ENCODE measurements at places on chromosomes 4 and X.

DNA sequence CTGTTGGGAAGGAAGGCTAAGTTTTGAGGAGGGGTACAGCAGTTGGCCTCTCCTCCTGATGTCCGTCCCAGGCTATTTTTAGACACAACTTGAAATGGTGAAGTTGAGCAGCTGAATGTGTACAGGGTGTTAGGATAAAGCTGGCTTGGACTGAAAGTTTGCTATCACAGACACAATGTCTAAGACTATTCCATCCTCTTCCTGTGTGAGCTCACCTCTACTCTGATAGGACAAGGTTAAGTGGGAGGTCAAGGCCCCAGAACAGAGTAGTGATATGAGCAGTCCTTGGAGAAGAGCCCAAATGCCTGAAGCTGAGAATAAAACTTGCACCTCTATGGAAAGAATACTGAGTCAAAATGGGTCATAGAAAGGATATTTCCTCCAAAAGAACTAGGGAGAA, 4.1 kb downstream of the ATP1B4 start:
- DNase-seq, result no peak

DNA sequence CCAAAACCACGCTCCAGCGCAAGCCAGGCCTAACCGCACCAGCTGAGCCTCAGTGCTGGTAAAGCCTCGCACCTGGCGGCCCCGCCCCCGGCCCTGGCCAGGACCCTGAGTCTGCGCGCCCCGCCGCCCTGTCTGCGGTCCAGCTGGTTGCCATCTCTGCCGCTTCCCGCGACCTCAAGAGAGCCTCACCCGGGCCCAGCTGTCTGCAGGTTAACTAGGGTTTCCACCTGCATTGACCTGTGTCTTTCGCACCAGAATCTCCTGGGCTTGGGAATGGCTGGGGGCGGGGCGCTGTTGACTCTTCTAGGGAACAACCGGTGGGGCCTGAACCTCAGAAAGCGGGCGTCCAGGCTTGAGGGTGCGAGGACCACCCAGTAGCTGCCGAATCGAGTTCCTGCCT, 207.7 kb upstream of the PRPS2 start:
- no peak for DNase-seq

DNA sequence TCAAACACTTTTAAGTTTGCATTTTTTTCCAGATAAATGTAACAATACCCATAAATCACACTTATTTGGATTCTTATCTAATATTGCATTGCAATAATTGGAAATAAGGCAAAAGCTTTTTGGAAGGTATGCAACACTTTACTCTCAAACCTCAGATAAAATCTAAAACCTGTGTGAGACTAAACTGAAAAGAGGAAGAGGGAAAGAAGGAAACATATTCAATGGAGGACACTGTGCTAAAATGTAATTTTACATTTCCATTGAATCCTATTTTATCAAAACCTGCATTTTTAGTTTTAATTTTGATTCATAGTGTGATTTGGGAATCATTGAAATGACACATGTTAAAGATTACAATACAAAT, 99.4 kb downstream of the HPGD start:
- DNase-seq, result no peak

DNA sequence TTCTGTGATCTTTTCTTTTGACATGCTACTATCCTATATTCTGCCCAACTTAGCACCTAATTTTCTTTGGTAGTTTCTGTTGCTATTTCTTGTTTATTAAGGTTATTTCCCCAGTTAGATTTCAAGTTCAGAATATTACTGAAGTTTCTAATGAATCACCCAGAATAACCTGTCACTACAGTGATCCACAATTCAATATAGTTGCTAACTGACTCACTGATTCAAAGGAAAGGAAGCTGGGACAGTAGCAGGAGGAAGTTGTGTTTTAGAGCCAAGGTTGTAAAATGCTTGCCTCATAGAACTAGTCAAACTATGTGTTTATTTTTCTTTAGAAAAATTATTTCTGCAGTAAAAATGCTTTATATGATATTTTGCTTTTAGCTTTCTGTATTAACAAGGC, 37.4 kb downstream of the PAK3 start:
- DNase-seq, result no peak

GRCh38 chr4:43992552-43992951, 456.1 kb downstream of the KCTD8 start:
- no peak for DNase-seq

DNA sequence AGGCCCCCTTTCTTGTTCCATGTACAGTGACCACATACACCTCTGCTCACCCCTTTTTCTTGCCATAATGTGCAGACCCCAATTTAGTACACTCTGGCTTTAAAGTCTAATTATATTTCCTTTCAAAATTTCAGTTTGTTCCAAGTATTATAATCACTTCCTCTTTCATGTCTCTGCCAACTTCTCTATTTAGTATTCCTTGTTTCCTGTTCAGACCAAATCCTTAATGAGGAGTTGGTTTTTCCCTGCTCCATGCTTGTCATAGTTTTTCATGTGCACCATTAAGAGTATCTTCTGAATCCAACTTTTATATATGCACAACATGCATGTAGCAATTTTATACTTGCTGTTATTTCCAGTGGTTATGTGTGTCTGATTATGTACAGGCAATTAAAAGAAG, 32.3 kb downstream of the USP53 start:
- DNase-seq, result no peak

DNA sequence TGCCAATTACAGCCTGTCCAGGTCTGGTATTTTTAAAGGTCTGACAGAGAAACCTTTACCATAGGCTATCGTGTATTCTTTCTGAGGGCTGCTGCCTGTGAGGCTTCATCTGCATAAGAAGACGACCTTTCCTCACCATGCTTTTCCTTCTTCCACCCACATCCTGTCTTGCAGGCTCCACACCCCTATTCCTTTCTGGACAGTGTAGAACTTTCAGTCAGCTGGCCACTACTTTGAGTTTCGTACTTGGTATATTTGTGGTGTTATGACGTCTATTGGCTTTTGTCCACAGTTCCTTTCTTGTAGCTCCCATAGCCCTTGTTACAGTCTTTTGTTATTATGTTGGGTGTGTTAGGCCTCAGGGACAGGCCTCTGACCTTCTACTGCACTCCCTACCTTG, 311.4 kb downstream of the RAPGEF2 start:
- DNase-seq, result no peak

GRCh38 chr4:152294331-152294730, 241.6 kb downstream of the FBXW7 start:
- no peak for DNase-seq

DNA sequence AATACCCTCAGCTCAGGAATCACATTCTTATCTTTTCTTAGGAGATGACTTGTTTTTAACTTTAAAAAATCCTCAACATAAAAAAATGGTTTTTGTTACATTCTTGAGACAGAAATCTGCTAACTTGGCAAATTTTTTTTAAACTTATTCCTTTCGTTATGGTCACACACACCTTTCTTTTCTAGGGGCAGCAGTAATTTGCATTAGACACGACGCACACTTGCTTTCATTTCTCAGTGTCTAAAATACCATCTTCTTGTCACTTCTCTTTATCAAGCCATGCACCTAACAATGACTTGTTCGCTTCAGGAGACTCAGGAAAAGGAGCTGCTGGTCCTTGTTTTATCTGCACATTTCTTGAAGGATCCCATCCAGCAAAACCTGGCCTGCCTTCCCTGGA, 112.6 kb upstream of the TBL1X start:
- DNase-seq, result no peak

DNA sequence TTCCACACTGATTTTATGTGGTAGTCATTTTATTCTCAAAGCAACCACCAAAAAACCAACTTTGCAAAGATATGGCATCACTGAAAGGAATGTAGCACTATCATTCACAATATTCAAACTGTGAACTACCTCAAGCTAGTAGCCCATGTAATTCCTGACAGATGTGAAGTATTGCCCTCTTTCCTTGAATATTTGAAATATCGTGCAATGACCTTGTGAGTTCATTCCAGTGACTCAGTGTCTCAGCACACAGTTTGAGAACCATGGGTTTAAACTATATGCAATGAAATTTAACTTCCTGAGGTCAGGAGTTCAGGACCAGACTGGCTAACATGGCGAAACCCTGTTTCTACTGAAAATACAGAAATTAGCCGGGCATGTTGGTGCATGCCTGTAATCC, 20.9 kb upstream of the IQCM start:
- no peak for DNase-seq

DNA sequence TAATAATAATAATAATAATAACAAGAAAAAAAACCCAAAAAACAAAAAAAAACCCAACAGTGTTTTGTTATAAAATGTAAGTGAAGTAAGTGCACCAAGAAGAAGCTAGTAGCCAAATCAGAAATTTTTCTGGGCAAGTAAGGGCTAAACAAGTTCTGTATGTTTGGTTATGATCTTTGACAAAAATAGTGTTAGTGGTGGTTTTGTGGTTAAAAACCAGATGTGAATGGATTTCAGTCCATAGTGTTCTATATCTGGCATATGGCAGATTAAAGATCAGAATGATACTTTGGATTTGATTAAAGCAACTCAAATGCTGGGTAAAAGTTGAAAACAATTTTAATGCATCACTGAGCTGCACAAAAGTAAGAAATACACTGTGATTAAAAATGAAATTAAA, 116.5 kb upstream of the NDST4 start:
- no peak for DNase-seq

DNA sequence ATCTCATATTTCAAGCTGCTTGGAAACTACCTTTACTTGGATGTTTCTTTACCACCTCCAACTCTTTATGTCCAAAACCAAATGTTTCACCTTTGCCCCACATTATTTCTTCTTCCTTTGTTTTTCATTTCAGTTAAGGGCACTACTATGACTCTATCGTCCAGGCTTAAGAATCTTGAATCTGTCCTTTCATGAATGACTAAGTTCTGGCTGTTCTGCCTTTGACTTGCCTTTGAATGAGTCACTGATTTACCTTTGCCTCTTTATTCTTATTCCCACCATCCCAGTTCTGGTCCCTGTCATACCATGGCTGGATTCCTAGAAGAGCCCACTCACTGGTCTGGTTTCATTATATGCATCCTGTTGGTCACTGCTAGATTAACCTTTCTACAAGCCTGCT, 30.6 kb upstream of the PLAC1 start:
- no peak for DNase-seq

DNA sequence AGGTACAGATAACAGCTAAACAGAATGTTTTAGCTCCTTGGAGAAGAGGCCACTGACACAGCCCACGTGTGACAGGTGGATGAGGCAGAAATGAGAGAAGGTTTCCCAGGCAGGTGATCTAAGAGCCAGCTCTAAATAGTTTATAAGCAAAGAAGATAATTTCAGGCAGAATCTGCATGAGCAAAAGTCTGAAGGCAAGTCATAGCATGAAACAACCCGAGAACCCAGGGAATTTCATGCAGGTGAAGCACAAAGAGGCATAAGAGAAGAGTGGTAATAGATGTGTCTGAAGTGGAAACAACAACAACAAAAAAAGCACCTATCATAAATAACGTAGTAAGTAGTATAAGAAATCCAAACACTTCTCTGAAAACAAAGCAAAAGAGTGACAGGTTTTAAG, 275.8 kb upstream of the CPEB2 start:
- no peak for DNase-seq

- no peak for DNase-seq
Observed at GRCh38 chr4:118968005-118968404, 79.4 kb downstream of the SYNPO2 start.

DNA sequence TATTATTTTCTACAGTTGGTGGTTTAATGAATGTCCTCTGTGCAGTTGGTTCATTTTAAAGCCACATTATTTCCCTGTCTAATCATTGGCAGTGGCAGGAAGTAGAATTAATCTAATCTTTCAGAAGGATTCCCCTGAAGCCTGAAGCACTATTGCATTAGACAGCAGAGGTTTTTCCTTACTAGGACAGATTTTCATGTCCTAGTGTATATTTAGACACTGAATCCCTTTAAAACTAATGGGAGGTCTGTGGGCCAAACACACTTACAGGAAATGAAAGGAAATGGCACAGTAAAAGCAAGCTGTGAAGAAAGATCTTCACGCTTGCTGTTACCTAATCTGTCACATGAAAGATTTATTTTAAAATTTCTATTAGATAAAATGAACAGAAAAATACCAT, 165.2 kb downstream of the SLC39A8 start:
- no peak for DNase-seq

- DNase-seq, result no peak
Observed at GRCh38 chrX:87409113-87409841, 108.3 kb upstream of the KLHL4 start.

DNA sequence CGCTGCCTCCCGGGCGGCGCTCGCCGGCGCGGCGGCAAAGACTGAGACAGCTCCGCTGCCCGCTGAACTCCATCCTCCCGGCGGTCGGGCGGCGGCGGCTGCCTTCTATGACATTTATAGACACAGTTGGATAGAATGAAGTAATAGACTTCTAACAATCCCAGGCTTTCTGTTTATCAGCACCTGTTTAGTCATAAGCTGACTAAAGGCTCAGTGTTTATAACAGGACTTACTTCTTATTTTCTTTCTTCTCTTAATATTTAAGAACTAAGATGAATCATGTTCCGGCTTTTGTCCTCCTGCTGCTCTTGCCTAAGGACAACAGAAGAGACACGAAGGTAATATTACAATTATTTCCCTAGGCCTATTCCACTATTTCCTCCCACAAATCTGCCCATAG, 3.9 kb downstream of the ARL13A start:
- no peak for DNase-seq

- no peak for DNase-seq
Observed at GRCh38 chrX:30762755-30763154, 109.5 kb downstream of the GK start.

- DNase-seq, result no peak
Observed at GRCh38 chrX:53281963-53282695, 745 bp upstream of the IQSEC2 start.

DNA sequence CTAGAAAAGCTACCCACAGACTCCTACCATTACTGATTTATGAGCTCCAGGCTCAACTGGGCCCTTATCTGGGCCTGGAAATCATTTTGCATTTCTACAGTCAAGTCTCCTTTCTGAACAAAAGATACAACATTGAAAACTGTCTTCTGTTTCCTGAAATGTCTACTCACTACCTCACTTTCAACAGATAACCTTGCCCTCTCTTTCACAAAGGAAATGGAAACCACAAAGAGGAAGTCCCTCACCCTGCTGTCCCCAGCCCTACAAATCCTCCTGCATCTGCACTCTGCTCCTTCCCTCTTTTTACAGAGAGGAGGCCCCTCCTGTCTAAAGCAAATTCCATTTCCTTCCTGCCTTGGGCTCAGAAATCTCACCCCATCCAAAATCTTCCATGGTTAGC, 24.8 kb upstream of the CYBB start:
- DNase-seq, result peak; percentile 40

DNA sequence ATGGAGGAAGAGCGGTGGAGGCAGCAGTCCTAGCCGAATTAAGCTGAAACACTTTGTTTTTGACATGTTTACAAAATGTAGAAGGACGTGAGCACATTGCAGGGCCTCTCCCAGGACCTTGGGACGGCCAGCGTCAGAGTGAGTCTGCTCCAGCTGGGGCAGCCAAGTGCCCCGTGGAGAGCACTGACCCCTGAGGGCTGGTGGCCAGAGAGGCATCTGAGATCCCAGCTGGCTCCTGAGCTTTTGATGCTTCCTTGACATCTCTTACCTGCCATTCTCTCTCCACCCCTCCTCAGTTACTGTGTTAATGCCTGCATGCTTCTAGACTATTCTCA, 24.7 kb downstream of the NAT8L start:
- no peak for DNase-seq

GRCh38 chr4:176339936-176340761, 20.4 kb downstream of the SPCS3 start:
- DNase-seq, result no peak

GRCh38 chrX:13051529-13052172, 7.2 kb upstream of the FAM9C start:
- peak; percentile 90 for DNase-seq
